Glutamatergic neuron (in vitro differentiated cells): ENCODE measurements at places on chromosomes 12 and 14. TPM values are rescaled to one million over a fixed set of nuclear protein-coding genes. Genes with fewer than 3 reads are reported as not detected.

GRCh38 chr12:81859521-81859920 is 100.4 kb upstream of the PPFIA2 start:
- H3K27me3 ChIP-seq = no peaks in the 10 kb centered on the region
- H3K36me3 ChIP-seq = no peaks in the 10 kb centered on the region
- H3K27ac ChIP-seq = no peak overlapping the region
- H3K4me1 ChIP-seq = no peaks in the 10 kb centered on the region

DNA sequence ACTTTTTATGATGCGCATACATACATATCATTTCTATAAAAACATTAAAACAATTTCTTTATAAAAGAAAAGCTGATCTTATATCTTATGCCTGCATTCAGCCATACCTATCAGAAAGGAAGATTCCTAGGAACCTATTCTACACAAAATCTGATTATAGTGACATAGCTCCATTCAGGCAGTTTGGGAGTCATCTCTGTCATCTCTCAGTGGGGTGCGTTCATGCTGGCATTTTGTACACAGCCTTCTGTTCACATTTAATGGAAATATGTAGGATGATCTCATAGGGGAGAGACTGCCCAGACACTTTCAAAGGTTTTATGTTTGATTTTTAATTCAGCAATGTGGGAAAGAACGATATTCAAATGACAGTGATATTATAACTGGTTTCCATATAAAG is 52.9 kb downstream of the ATL1 start:
- peaks cover 4% of the 10 kb centered on the region for H3K4me1 ChIP-seq
- no peak for DNase-seq
- no peaks in the 10 kb centered on the region for H3K36me3 ChIP-seq
- H3K4me3 ChIP-seq = no peak overlapping the region

DNA sequence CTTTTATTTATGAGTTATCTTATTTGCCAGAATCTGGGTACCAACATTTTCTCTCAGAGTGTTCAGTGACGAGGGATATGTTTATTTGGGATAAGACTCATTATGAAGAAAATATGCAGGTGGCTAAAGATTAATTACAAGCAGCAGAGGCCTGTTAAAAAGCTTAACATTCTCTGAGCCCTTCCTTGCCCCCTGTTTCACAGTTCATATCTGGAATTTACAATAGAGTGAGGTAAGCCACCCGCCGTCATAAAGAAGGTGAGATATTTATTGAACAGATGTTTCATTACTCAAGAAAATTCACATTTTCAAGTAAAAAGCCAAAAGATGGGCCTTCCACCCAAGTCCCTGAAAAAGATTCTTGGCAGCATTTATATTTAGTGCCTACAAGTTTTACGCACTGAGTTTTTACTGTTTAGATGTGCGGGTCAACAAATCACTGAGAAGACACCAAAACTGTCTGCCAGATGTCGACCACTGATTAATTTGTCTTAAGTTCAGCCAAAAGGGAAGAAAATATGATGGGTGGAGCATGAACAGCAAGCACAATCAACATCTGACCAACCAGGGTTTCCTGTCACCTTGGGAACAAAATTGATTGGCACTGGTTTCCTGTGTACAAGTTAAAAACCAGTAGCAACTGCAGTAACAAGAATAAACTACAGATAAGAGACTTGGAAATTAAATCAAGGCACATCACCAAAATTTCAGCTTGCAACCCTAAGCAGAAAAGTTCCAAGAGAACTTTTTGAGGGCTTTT is 85.5 kb upstream of the PTPRB start:
- no peak overlapping the region for H3K4me3 ChIP-seq
- H3K27me3 ChIP-seq = no peaks in the 10 kb centered on the region
- DNase-seq = no peak
- H3K36me3 ChIP-seq = no peaks in the 10 kb centered on the region
- no peak overlapping the region for H3K27ac ChIP-seq

- no peaks in the 10 kb centered on the region for H3K36me3 ChIP-seq
- no peak overlapping the region for H3K27ac ChIP-seq
Observed at GRCh38 chr12:12025799-12026386, 44.8 kb upstream of the BCL2L14 start.

PFKM gene
- total RNA-seq = 169 TPM
